ENCODE measurements at places on chromosomes 11 and 22.

GRCh38 chr22:39954584-39955055 is 5.6 kb upstream of the TMA7B start:
- DNase-seq = no peak

DNA sequence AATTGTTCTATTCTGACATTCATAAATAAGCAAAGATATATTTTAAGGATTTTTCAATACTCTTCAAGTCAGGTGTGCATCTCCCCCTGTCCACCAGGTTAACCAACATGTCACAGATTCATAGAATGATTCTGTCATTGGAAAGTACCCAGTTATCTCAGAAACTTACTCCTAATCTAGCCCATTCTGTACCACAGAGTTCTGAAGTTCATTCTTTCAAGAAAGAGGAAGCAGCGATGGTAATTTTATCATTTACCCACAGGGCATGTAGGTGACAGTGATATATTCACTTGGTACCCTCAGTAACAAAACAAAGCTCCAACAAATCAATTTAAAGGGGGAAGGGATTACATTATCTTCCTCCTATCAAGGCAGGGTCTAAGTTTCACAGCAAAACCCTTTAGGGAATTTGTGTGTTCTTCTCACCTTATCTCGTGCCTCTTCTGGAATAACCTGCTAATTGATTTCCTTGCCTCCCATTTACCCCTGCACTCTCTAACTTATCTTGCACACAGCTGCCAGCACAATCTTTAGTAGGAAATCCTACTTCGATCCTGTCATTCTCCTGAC is 19.0 kb upstream of the MPPED2 start:
- DNase-seq = no peak

- no peak for DNase-seq
Measured at GRCh38 chr22:43231724-43232034, 44.7 kb upstream of the TTLL12 start.

- no peak for DNase-seq
Measured at GRCh38 chr11:73205661-73206343, 12.3 kb upstream of the P2RY2 start.

- DNase-seq = no peak
Measured at GRCh38 chr22:36375071-36375980, 12.4 kb downstream of the MYH9 start.

DNA sequence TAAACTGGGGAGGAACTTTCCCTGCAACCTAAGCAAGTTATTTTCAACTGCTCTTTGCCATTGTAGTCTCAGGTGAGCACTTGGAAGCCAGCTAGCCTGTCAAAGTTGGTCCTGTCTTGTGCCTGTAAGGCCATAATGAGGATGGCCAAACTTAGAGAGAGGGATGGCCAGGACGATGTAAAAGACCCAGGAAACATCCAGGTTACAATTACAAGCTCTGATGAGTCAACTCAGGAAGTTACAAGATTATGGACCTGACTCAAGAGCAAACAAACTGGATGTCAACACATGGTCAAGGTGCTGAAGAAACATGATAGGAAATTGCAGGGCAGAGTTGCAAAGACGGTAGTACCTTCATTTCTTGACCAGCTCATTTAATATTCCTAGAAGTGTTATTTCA is 1.6 kb downstream of the GTPBP1 start:
- DNase-seq = no peak

GRCh38 chr22:39408807-39409206 is 9.2 kb downstream of the TAB1 start:
- no peak for DNase-seq

GRCh38 chr22:33386270-33386669 is 328.1 kb upstream of the SYN3 start:
- DNase-seq = no peak

- DNase-seq = no peak
Measured at GRCh38 chr11:83862691-83863090, 576.5 kb upstream of the CCDC90B start.

- no peak for DNase-seq
Measured at GRCh38 chr11:120549346-120549745, 37.8 kb downstream of the GRIK4 start.

DNA sequence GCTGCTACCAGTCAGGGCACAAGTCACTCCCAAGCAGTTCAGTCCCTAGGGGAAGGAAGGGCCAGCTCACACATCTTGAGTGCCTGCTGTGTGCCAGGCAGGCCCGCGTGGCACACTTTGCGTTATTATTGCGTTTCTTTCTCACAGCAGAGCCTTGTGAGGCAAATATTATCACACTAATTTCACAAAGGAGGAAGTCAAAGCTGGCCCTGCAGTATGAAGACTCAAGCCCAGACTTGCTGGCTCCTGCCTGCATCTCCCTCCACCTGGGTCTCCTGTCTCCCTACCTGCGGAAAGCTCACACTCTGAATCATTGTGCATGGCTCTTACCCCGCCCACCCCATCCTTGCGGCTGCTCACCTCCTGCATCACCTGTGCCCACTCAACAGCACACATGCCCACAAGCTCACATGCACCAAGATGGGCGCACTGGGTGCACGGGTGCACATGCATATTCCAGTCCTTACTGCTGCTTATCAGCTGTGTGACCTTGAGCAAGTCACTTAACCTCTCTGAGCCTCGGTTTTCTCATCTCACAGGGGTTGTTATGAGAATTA is 31.7 kb upstream of the P2RY2 start:
- no peak for DNase-seq

- DNase-seq = peak; percentile 38
Measured at GRCh38 chr11:35012467-35013191, 96.2 kb downstream of the PDHX start.

- DNase-seq = no peak
Measured at GRCh38 chr11:105229257-105229656, 89.7 kb upstream of the CARD18 start.

GRCh38 chr22:44193535-44193891 is 12.8 kb downstream of the PARVG start:
- DNase-seq = no peak

DNA sequence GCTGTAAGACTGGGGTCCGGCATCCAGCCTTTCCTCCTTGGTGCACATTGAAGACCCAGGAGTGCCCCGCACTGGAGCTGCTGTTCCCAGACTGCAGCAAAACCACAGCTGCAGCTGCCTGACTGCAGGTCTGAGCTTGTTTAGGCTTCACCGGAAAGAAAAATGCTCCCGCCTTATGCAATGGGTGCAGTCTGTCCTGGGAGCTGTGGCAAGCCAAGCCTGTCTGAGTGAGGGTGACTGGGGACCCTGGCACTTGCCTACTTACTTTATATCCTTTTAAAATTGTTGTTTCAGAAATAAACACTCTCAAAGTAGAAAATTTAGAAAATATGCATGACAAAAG is 23.3 kb upstream of the CD44 start:
- no peak for DNase-seq

GRCh38 chr11:55914482-55914881 is at the start of gene OR5W2:
TSS of gene OR5W2 (minus strand) at chr11:55914582. CDS start at chr11:55914582, 0 bp downstream.
- no peak for DNase-seq

- DNase-seq = no peak
Measured at GRCh38 chr11:1586699-1587098, 1.6 kb upstream of the KRTAP5-1 start.

GRCh38 chr11:71996946-71997345 is 1.8 kb upstream of the IL18BP start:
- DNase-seq = no peak

DNA sequence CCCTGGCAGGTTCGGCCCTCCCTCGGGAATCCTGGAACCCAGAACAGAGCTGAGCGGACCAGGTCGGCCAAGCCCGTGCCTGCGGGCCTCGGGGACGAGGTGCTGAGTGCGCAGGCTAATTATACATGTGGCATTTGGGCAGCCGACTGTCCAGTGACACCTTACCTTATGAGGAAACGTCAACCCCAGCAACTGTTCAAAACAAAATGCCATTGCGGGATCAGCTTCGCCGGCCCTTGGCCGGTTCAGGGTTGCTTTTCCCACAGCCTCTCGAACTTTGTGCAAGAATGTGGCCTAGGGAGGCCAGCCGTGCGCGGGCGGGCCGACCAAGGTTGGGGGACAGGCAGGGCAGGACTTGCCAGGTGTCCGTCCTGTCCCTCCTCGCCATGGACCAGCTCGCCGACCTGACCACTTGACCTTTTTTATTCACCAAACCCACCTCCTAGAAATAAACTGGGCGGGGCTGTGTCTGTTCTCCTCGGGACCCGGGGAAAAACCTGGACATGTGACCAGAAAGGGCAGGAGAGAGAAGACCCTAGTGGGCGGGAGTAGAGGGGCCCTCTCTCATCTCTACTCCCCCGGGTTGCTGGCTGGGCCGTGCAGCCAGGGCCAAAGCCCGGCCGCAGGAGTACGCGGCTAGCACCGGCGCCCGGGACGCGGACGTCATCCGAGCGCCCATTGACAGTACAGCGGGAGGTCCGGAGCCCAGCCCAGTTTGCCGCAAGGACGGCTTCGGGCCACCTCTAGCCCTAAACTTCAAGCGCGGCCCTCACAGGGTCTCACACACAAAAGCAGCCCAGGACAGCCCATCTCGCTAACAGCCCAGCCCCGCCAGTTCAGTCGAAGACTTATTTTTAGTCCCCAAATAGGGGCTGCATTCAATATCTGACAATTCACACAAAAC is 134.3 kb upstream of the C11orf58 start:
- DNase-seq = no peak

GRCh38 chr11:92087725-92088537 is 136.7 kb upstream of the FAT3 start:
- DNase-seq = no peak

DNA sequence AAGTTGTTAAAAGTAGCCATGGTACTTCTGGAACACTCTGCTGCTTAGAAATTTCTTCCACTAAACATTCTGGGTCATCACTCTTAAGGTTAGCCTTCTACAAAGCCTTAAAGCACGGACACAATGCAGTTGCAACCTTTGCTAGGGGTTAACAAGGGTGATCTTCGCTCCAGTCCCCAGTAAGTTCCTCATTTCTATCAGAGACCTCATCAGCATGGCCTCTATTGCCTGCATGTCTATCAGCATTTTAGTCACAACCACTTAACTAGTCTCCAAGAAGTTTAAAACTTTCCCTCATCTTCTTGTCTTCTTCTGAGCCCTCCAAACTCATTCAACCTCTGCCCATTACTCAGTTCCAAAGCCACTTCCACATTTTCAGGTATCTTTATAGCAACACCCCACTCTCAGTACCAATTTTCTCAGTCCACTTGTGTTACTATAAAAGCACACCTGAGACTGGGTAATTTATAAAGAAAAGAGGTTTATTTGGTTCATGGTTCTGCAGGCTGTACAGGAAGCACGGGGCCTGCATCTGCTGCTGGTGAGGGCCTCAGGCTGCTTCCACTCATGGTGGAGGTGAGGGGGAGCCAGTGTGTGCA is 48.7 kb upstream of the TH start:
- DNase-seq = no peak

DNA sequence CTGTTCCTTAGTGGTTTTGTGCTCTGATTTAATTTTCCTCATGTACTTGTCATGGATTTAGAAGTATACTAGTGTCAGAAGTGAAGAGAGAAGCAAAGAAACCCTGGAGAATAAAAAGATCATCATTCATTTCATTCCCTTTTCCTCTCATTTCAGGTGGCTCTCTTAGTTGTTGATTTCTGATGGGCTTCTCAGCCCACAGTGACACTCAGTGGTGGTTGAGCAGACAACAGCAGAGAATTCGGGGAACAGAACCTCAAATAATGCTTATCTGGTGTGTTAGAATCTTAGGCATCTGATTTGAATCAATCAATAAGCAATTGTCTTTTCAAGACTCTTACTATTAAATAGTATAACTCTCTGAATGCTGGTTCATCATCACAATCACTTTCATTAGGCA is 1289.4 kb downstream of the FAM181B start:
- DNase-seq = no peak

DNA sequence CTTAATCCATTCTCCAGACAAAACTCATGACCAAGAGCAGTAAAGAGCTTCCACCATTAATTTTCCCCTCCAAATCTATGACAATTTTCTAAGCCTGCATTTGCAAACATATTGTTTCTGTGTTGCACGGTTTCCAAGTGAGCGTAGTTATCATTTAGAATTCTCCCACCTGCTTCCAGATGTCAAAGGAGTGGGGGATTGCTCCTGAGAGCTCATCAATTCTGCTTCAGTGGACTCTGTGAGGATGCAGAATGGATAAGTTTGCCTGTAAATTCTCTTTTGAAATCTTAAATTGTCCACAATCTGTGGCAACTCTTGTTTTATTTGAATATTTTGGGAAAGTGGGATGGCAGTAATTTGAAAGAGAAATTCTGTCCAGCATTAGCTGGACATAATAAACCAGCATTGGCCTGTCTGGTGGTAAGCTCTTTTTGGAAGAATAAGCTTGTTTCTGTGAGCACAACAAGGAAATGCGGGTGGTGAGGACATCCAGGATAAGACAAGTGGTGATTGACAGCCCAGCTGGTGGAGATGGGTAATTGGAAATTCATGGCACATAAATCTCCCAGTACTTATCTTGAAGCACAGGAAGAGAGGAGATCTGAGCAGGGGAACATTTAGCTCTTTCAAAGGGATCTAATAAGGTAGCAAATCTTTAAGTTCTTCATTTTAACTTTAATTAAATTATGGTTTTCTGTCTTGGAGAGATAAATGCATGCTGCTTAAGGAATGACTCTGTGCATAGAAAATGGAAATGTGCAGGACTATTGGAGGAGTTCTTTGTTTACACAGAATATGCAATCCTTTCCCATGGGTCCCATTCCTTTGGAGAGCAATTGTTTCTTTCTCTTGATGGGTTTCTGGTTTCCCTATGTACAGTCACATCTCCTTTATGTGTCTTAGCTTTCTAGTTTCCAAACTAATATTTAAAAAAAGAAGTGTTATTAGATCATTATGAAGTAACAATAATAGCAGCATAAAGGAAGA is 73.2 kb downstream of the FAT3 start:
- DNase-seq = no peak

DNA sequence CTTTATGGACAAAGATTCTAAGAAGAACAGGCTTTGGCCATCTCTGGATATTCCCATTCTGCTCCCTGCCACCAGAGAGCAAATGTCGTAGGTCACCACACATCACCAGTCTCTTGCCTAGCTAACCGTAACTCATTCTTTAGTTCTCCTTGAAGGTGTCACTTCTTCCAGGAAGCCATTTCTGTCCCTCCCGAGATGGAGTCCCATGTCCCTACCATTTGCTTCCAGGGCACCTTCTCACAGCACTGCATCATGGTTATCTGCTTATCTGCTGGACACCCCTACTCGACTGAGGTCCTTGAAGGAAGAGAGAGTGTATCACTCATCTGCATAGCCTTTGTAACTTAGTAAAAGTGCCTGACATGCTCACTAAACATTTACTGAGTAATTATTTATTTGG is 47.6 kb downstream of the FAM83F start:
- no peak for DNase-seq

DNA sequence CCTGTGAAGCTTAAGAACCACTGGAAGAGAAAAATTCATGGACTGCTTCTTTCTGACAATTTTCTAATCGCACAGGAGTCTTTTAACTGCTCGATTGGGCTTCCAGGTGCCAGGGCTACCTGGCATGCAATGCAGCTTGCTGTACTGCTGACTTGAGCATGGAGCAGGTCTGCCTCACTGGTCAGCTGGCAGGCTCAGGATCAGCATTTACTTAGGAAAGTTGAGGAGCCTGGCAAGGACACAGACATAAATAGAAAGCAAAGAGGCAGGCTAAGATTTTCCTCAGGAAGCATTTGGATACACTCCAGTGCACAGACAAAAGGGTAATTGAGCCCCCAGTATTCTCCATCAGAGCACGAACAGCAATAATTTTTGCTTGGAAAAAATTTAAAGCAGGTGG is 163.5 kb downstream of the CSNK2A3 start:
- DNase-seq = no peak

- no peak for DNase-seq
Measured at GRCh38 chr11:86150847-86151173, 81.9 kb upstream of the PICALM start.
